ENCODE measurements at places on chromosomes 11 and 22.
A peak's percentile ranks its signal among the peaks of the same experiment; 100 is the strongest.

DNA sequence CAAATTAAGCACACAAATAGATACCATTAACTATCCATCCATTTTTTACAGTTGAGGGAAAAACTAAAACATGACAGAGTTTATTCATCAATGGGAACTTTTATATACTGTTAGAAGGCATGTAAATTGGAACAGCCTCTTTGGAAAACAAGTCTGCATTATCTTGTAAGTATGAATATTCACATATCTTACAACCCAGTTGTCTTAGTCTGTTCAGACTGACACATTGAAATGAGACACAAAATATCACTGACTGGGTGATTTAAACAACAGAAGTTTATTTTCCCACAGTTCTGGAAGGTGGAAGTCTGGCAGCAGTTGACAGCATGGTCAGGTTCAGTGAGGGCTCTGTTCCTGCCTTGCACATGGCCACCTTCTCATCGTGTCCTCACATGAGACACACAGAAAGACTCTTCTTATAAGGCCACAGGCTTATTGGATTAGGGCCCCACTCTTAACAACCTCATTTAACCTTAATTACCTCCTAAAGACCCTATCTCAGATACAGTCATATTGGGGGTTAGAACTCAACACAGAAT lies 5.4 kb upstream of the EIF3F start:
- no peak for DNase-seq

- DNase-seq = no peak
Observed at GRCh38 chr22:27416511-27417420, 384.8 kb downstream of the MN1 start.

DNA sequence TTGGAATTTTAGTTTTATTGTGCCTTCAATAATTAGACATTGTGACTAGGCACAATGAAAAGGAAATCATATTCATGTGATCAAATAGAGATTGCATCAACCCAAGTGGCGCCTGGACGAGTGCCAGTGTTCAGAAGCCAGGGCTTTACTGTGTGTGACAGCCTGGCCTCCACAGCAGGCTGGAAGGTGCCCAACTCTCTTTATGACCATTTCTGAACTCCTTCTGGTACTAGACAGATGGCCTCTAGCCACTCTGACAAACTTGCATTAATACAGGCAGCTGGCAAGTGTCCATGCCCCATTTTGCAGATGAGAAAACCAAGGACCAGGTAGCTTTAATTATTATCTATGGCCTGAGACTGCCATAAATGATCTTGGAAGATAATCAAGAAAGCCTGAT lies 8.3 kb upstream of the POU2AF1 start:
- DNase-seq = no peak

- DNase-seq = no peak
Observed at GRCh38 chr22:22811016-22812009, 76.3 kb upstream of the IGLL5 start.

- DNase-seq = peak; percentile 60
Observed at GRCh38 chr22:46355369-46355995, 20.0 kb downstream of the TRMU start.

DNA sequence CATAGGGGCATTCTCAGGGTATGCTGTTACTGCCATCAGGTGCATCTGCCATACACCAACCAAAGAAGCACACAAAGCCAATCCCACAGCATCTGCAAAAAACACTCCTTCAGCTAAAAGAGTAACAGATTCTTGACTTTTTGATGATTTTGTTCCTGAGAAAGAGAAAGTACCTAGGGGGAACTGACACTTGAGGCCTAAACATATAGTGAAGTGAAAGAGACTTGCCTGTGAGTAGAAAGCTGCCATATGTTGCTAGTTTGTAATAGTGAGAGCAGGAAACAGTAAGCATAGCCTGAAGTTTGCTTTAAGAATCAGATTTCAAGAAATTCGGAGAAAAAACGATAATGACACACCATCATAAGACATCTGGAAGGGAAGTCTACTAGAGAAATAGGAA lies 97.9 kb upstream of the CTSC start:
- no peak for DNase-seq

DNA sequence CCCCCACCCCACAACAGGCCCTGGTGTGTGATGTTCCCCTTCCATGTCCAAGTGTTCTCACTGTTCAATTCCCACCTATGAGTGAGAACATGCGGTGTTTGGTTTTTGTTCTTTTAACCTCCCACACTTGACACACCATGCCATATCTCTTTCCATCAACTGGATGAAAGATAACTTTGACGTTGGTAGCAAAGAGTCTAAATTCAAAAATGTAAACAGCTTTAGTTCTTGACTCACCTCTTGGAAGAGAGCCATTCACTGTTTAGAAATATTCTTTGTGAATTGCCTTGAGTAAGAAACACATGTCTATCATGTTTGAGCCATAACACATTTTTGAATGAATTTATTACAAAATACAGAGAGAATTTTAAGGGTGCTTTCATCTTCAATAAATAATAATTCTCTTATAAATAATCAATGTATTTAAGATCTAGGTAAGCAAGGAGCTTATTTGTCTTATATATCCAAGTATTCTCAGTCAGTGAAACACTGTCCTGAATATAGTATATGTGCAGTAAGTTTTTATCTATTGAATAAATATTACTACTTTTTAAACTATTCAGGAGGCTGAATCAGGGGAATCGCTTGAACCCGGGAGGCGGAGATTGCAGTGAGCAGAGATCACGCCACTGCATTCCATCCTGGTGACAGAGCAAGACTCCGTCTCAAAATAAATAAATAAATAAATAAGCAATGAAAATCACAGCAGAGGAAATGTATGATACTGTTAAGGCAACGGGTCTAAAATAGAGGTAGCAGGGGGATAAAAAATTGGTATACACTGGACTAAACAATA lies 6.7 kb downstream of the CARD18 start:
- DNase-seq = no peak

- DNase-seq = no peak
Observed at GRCh38 chr11:8867035-8867434, 44.0 kb upstream of the AKIP1 start.
